ENCODE measurements at places on chromosomes 11 and 22.

GRCh38 chr11:64854534-64855502 is 10.4 kb upstream of the CDC42BPG start:
- no peak for DNase-seq

DNA sequence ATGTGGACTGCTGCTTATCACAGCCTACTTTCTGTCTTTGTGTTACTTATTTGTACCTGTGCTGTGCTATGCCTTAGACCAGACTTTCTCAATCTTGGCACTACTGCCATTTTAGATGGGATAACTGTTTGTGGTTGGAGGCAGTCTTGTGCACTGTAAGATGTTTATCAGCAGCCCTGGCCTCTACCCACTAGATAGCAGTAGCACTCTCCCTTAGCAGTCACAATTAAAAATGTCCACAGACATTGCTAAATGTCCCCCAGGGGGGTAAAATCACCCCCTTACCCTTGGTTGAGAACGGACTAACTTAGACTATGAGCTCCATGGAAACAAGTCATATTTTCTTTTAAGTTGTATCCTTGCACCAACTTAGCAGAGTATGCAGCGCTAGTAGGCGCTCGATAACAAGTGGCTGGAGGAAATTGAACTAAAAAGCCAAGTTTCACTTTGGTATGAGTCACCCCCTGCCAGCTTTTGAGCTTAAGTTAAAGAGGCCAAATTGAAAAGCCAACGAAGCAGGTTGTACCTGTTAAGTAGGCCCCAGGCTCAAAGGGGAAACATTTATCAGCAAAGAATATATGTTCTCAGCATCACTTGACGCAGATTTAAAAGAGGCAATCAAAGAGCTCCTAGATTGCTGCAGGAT is 304.8 kb upstream of the SORL1-AS1 start:
- DNase-seq, result no peak

DNA sequence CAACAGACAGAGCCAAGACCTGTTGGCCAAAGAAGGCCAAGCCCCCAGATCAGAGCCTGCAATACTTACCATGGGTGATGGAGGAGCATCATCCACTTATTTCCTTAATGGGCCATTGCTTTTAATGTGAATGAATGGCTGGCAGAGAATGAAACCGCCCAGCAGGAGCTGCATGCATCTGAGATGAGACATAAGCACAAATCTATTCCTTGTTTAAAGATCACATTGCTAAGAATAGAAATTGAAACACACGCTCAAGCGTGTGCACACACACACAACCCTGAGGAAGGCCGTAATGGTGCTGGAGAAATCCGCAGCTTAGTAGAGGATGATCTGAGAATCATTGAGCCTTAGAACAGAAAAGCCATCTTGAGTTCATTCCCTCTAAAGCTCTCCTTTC is 5.3 kb upstream of the RRAS2 start:
- DNase-seq, result no peak

GRCh38 chr11:10322401-10322800 is 17.5 kb downstream of the ADM start:
- DNase-seq, result no peak
